CD8-positive, alpha-beta memory T cell (primary cell): ENCODE measurements at places on chromosomes 4 and X. TPM values are rescaled to one million over a fixed set of nuclear protein-coding genes. Genes with fewer than 3 reads are reported as not detected.

DNA sequence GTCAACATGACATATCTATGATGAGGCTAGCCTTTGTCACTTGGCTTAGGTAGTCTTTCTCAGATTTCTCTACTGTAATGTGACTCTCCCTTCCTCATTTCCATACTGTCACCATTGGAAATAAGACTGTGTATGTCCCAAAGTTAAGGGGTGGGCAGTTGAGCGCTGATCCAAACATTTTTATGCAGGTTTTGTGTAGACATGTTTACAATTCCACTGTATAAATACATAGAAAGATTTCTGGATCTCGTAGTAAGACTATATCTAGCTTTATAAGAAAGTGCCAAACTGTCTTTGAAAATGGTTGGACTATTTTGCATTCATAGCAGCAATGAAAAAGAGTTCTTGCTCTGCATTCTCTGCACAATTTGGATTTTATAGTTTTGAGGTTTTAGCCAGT, 227.2 kb downstream of the GPM6A start:
- no peaks in the 10 kb centered on the region for H3K36me3 ChIP-seq
- no peaks in the 10 kb centered on the region for H3K27me3 ChIP-seq
- no peaks in the 10 kb centered on the region for H3K4me1 ChIP-seq
- H3K4me3 ChIP-seq, result no peak overlapping the region

DNA sequence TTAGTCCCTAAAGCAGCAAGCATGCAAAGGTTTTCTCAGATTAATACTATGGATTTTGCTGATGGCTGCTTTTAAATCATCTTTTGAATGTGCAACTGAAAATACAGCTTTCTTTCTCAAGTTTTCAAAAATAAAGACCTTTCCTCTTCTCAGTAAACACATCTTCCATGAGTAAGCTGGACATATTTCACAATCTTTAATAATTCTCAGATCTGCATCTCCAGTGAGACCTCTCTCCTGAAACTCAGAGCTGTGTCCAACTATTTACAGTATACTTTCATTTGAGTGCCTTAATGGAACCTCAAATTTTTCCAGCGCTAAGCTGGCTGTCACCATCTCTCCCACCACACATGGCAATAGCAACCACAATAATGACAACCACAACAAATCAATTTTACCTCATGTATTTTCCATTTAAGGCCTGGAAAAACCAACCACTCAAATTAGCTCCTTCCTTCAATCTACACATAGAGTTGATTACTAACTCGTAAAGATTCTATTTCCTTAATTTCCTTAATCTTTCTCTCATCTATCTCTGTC, 192.4 kb upstream of the RPL34 start:
- no peak for DNase-seq
- H3K4me1 ChIP-seq, result peaks cover 12% of the 10 kb centered on the region
- H3K27me3 ChIP-seq, result no peaks in the 10 kb centered on the region
- H3K4me3 ChIP-seq, result no peak overlapping the region
- H3K27ac ChIP-seq, result no peak overlapping the region

GRCh38 chrX:153478746-153479145, 8.4 kb upstream of the HAUS7 start:
- H3K27me3 ChIP-seq, result no peaks in the 10 kb centered on the region
- no peak overlapping the region for H3K27ac ChIP-seq
- H3K36me3 ChIP-seq, result no peaks in the 10 kb centered on the region

DNA sequence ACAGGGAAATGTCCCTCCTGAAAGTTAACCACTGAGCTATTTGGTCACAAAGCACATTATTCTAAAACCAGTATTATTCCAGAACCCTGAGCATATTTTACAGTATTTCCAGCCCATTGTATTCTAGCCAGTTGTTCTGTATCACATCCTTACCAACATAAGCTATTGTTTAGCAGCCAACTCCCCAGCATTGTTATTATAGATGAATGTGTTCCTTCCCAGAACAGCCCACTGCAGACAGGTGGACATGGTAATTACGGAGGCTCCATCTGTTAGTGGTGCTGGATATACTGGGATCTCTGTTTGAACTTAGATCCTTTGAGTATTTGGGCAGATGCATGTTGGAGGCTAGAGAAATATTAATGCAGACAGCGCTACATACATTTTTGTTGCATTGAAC, 126.1 kb downstream of the MGST2 start:
- H3K27ac ChIP-seq, result no peak overlapping the region
- no peak overlapping the region for H3K4me3 ChIP-seq
- no peaks in the 10 kb centered on the region for H3K36me3 ChIP-seq
- H3K4me1 ChIP-seq, result no peaks in the 10 kb centered on the region
- no peaks in the 10 kb centered on the region for H3K27me3 ChIP-seq
- DNase-seq, result no peak

DNA sequence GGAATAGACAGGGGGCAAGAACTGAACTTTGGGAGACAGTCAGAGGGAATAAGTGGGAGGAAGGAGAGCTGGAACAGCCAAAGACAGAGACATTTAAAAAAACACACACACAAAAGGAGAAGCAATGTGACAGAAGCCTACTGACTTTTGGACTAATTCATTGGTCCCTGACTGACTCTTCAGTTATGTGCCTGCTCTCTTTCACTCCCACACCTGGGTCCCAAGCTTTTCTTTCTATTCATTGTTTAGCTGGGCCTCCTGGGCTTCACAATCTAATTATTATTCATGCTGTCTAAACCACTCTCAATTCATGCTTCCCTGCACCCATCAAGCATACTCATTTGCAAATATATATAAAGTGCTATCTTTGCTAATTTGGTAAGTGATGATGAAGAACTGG, 139.2 kb upstream of the IRS4 start:
- no peaks in the 10 kb centered on the region for H3K4me1 ChIP-seq
- H3K27ac ChIP-seq, result no peak overlapping the region
- DNase-seq, result no peak
- H3K36me3 ChIP-seq, result no peaks in the 10 kb centered on the region

DNA sequence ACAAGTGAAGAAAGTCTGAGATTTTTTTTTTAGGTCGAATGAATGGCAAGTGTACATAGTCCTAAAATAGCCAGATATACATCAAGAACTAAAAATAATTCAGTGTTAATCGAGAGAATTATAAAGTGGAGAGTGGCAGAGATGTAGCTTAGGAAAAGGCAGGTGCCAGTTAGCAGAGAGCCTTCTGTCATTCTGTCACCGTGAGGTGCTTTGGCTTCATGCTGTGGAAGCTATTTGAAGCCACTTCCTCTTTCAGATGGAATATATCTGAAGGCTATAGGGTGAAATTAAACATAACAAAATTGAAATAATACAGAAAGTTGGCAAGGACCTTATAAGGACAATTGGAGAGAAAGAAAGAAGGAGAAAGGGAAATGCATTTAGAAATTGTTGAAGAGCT, 756.3 kb downstream of the CCSER1 start:
- H3K4me3 ChIP-seq, result no peak overlapping the region
- no peak for DNase-seq
- H3K27ac ChIP-seq, result no peak overlapping the region
- H3K27me3 ChIP-seq, result no peaks in the 10 kb centered on the region
- H3K4me1 ChIP-seq, result no peaks in the 10 kb centered on the region

- H3K4me3 ChIP-seq, result no peak overlapping the region
- no peak overlapping the region for H3K27ac ChIP-seq
- no peaks in the 10 kb centered on the region for H3K36me3 ChIP-seq
Measured at GRCh38 chr4:161704040-161704439, 459.8 kb downstream of the FSTL5 start.

DNA sequence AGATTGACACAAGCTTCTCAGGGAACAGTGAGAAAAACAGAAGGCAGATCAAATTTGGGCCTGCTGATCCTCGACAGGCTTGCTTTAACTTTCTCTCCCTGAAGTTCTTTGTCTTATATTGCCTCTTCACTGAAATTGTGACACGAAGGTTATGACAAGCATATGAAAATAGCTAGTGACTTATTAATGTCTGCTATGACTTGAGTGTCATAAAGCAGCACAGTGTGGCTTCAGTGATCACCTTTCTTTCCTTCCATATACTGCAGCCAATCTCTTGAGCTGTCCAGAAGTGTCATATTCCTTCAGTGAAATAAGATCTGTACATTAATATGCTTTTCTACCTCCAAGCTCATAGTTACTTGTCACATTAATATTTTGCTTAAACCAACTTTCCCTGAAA, 870.2 kb downstream of the C4orf33 start:
- H3K4me3 ChIP-seq, result no peak overlapping the region
- no peaks in the 10 kb centered on the region for H3K36me3 ChIP-seq
- H3K27me3 ChIP-seq, result no peaks in the 10 kb centered on the region
- no peak overlapping the region for H3K27ac ChIP-seq

- H3K4me1 ChIP-seq, result no peaks in the 10 kb centered on the region
- H3K27me3 ChIP-seq, result no peaks in the 10 kb centered on the region
- H3K27ac ChIP-seq, result no peak overlapping the region
- H3K36me3 ChIP-seq, result no peaks in the 10 kb centered on the region
Measured at GRCh38 chr4:114615435-114615834, 16.8 kb downstream of the UGT8 start.

DNA sequence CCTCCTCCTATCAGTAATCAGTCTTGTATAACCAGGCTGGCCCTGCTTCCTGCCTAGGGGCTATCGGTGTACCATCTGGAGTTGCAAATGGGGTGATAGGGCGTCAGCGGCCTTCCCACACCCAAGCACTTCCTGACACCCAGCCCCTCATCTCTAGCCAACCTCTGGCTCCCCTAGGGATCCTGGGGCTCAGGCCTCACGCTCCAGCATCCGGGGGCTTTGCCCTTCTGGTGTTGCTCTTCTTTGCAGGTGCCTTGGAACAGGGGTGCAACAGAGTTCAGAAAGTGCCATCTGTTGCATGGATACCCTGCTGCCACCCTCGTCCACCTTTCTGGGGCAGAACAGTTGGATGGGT, 4.1 kb downstream of the IL9R start:
- H3K27ac ChIP-seq, result no peak overlapping the region
- H3K36me3 ChIP-seq, result no peaks in the 10 kb centered on the region
- no peaks in the 10 kb centered on the region for H3K27me3 ChIP-seq
- DNase-seq, result no peak
- no peak overlapping the region for H3K4me3 ChIP-seq

DNA sequence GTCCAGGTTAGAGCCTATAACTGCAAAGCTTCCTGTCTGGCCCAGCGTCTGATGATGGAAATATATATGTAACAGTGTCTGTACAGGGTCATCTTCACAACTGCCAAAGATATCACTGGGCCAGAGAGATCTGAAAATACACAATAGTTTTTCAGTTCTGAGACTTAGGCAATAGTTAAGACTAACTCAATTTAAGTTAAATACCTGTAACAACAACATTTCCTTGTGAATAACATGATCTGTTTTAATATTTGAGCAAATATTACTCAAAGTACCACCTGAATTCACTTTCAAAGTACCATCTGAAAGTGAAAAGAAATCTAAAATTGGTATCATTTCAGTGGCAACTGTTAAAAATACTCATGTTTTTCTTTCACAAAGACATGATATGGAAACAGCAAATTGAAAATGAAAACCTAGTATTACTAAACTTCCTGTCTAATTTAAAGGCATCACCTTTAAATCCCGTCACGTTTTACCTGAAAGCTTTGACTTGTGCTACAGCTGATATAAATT, 9.6 kb downstream of the ZAR1 start:
- DNase-seq, result no peak
- no peaks in the 10 kb centered on the region for H3K4me1 ChIP-seq

GRCh38 chrX:114906984-114907510, 110.4 kb downstream of the IL13RA2 start:
- H3K36me3 ChIP-seq, result no peaks in the 10 kb centered on the region
- DNase-seq, result no peak
- no peaks in the 10 kb centered on the region for H3K27me3 ChIP-seq
- no peak overlapping the region for H3K4me3 ChIP-seq

GRCh38 chr4:5365071-5366008, 314.1 kb downstream of the STK32B start:
- no peak overlapping the region for H3K4me3 ChIP-seq
- H3K36me3 ChIP-seq, result no peaks in the 10 kb centered on the region
- no peaks in the 10 kb centered on the region for H3K4me1 ChIP-seq
- no peak for DNase-seq

- H3K27ac ChIP-seq, result no peak overlapping the region
- no peaks in the 10 kb centered on the region for H3K36me3 ChIP-seq
- no peak for DNase-seq
- no peak overlapping the region for H3K4me3 ChIP-seq
Measured at GRCh38 chrX:150225756-150226155, 137.4 kb upstream of the MAMLD1 start.

DNA sequence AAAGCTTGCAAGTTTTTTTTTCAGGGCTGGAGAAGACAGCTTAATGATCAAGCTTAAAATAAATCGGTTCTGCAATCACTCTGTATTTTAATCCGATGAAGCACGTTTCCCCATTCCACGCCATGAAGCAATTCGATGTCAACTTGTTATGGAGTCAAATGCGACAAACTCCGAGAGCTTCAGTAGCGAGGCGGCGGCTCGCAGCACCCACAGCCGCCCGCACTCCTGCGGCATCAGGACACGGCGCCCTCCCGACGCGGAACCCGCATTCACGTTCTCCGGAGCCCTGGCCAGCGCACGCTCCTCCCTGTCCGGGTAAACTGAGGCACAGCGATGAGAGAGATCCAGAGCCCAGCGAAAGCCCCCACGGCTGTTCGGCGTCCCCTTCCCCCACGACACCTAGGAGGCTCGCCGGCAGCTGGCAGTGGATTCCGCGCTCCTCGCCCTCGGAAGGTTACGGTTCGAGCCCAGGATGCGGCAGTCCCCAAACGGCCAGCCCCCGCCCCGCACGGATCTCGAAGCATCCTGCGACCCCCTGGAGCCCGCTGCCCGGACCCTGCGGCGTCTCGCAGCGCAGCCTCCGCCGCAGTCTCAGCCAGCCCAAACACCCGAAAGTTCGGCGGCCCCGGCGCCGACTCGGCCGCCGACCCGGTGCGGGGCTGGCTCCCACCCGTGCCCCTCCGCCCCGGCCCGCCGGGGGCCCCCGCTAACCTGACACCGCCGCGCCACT, 507 bp downstream of the MFAP3L start:
- H3K4me1 ChIP-seq, result peaks cover 4% of the 10 kb centered on the region
- H3K27ac ChIP-seq, result no peak overlapping the region
- H3K27me3 ChIP-seq, result peaks cover 9% of the 10 kb centered on the region
- DNase-seq, result no peak

Gene SSX4
- not detected for total RNA-seq

Gene NCAPG
- 52.1 TPM for total RNA-seq

Gene TMPRSS11B
- not detected for total RNA-seq

Gene RBMXL3
- total RNA-seq, result not detected

Gene RS1
- not detected for total RNA-seq

Gene PCDH10
- not detected for total RNA-seq

Gene SLC7A11
- 0.77 TPM for total RNA-seq

Gene TEX13B
- not detected for total RNA-seq

Gene ALAS2
- total RNA-seq, result not detected

Gene ZNF718
- total RNA-seq, result 10.7 TPM

Gene CFAP97
- 50.1 TPM for total RNA-seq

Gene VCX
- not detected for total RNA-seq

Gene ASB9
- total RNA-seq, result not detected

Gene SPANXD
- not detected for total RNA-seq

Gene CFI
- total RNA-seq, result not detected
